ENCODE measurements at places on chromosomes 11 and 22. TPM values are rescaled to one million over a fixed set of nuclear protein-coding genes. Genes with fewer than 3 reads are reported as not detected.

SMC1B gene
- 0.19 TPM for total RNA-seq

GRCh38 chr11:37124384-37124783 lies 526.3 kb upstream of the RAG2 start:
- no peaks in the 10 kb centered on the region for H3K4me1 ChIP-seq
- H3K27ac ChIP-seq: no peak overlapping the region
- no peaks in the 10 kb centered on the region for H3K27me3 ChIP-seq
- no peak for DNase-seq
- no peaks in the 10 kb centered on the region for H3K36me3 ChIP-seq

DNA sequence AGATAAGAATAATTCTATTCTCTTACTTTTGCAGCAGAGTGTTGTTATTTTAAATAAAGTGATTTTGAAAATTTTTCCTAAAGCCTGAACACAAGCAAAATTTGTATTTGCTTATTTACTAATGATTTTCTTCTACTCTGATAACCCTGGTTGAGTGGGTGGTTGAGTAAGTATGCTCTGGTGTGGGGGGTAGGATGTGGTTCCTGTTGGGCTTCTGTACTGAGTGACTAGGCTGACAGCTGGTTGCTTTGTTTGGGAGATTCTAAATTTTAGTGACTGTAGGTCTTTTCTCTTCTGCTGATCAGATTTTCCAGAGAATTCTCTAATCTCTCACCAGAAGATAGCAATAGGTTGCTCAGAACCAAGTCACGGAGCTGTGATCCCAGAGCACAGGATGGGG lies 61.6 kb downstream of the METTL15 start:
- no peak for DNase-seq
- no peaks in the 10 kb centered on the region for H3K27me3 ChIP-seq
- H3K4me3 ChIP-seq: no peak overlapping the region
- H3K36me3 ChIP-seq: no peaks in the 10 kb centered on the region
- H3K4me1 ChIP-seq: no peaks in the 10 kb centered on the region
- no peak overlapping the region for H3K27ac ChIP-seq

GRCh38 chr11:1406571-1407485 lies 17.1 kb downstream of the BRSK2 start:
- H3K36me3 ChIP-seq: no peaks in the 10 kb centered on the region
- H3K4me3 ChIP-seq: no peak overlapping the region
- DNase-seq: no peak

- no peaks in the 10 kb centered on the region for H3K36me3 ChIP-seq
- peaks cover 65% of the 10 kb centered on the region for H3K27me3 ChIP-seq
- no peak within 1 kb of the TSS for H3K4me3 ChIP-seq
- no peak within 1 kb of the TSS for H3K27ac ChIP-seq
- peaks cover 3% of the 10 kb centered on the region for H3K4me1 ChIP-seq
- DNase-seq: no peak
These were observed at the start of gene KCNC1 for GRCh38 chr11:17734418-17734911. KCNC1 (plus strand) TSS chr11:17734781; CDS start chr11:17736003, 1,222 bp downstream.

GRCh38 chr11:47317064-47317828 lies 35.3 kb downstream of the MYBPC3 start:
- DNase-seq: no peak
- no peaks in the 10 kb centered on the region for H3K4me1 ChIP-seq
- no peak overlapping the region for H3K4me3 ChIP-seq
- no peak overlapping the region for H3K27ac ChIP-seq
- peaks cover 63% of the 10 kb centered on the region for H3K36me3 ChIP-seq

DNA sequence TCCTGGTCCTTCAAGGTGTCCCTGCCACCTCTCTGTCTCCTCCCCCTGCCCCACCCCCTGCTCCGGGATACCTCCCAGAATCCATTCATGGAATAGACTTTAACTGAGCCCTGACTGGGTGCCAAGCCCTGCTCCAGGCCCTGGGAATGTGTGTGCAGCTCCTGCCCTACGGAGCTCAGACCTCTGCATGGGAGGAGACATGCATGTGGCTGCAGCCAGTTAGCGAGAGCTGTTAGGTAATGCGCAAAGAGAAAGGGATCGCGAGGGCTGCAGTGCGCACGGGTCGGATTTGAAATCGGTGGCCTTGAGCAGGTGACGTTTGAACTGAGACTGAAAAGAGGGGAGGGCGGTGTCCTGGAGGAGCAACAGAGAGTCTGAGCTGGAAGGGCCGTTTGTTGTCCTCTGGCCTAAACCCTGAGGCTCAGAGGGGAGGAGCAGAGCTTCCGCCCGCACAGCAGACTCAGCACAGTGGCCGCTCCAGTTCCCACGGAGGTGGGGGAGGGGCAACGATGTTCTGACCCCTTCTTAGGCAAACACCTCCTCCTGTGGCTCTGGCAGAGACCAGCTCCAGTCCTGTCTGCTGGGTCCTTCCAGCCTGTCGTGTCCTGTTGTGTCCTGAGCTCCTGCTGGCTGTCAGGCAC lies 19.8 kb upstream of the LRRC10B start:
- no peaks in the 10 kb centered on the region for H3K4me1 ChIP-seq
- no peak for DNase-seq
- H3K27me3 ChIP-seq: peaks cover 9% of the 10 kb centered on the region
- H3K4me3 ChIP-seq: no peak overlapping the region

DNA sequence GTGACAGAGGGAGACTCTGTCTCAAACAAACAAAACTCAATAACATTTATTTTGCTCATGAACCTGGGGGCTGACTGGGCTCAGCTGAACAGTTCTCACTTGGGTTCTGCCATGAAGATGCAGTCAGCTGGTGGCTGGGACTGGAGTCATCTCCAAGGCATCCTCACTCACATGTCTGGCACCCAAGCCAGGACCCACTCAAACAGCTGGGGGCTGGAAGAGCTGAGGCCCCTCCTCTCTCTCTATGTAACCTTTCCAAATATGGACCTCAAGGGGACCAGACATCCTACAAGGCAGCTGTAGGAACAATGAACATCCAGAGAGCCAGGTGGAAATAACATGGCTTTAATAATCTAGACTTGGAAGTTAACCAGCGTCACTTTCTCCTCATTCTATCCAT lies 16.8 kb downstream of the HSPA8 start:
- H3K27me3 ChIP-seq: no peaks in the 10 kb centered on the region
- H3K27ac ChIP-seq: no peak overlapping the region
- no peaks in the 10 kb centered on the region for H3K36me3 ChIP-seq
- no peaks in the 10 kb centered on the region for H3K4me1 ChIP-seq

GRCh38 chr22:22746963-22747933 lies 102.8 kb downstream of the GGTLC2 start:
- H3K36me3 ChIP-seq: no peaks in the 10 kb centered on the region
- H3K27ac ChIP-seq: no peak overlapping the region
- no peak overlapping the region for H3K4me3 ChIP-seq
- DNase-seq: no peak
- peaks cover 8% of the 10 kb centered on the region for H3K27me3 ChIP-seq

Data from thymus (tissue), 14 donors.